ENCODE measurements at places on chromosomes 7 and 10.

DNA sequence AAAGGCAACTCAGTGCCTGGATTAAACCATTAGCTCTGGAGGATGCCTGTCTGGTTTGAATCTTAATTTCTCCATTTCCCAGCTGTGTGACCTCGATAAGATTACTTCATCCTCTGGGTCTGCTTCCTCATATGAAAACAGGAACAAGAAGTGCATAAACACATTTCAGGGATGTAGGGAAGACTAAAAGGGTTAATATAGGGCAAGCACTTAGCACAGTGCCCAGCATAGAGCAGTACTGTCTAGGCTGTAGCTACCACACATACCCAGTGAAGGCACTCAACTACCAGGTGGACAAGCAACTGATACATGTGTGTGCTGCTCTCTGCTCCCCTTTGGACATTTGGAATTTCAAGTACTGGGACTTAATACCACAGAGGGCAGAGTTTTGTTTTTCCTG lies 85.4 kb downstream of the KCNMA1 start:
- no peak for DNase-seq

DNA sequence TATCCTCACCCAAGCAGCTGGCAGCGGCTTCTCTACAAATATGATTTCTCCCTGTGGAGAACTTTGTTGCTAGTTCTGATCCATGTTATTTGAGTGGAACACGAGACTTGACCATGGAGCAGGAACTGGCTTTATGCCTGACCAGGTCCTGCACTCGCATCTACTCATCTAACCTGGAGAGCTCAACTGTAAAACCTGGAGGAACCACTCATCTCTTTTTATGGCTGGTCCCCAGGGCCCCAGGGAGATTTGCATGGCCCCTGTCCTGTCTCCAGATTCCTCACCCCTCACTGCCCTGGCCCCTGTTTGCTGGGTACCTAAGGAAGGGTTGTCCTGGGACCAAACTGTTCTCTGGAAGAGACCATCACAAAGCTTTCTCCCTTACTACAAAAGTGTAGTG lies 16.0 kb downstream of the TCAF1 start:
- no peak for DNase-seq

- DNase-seq = no peak
Measured at GRCh38 chr7:128755819-128756476, 16.8 kb downstream of the CALU start.

- DNase-seq = no peak
Measured at GRCh38 chr7:4690953-4691856, 9.1 kb downstream of the FOXK1 start.

- no peak for DNase-seq
Measured at GRCh38 chr10:22491931-22492615, 146.8 kb downstream of the SPAG6 start.

DNA sequence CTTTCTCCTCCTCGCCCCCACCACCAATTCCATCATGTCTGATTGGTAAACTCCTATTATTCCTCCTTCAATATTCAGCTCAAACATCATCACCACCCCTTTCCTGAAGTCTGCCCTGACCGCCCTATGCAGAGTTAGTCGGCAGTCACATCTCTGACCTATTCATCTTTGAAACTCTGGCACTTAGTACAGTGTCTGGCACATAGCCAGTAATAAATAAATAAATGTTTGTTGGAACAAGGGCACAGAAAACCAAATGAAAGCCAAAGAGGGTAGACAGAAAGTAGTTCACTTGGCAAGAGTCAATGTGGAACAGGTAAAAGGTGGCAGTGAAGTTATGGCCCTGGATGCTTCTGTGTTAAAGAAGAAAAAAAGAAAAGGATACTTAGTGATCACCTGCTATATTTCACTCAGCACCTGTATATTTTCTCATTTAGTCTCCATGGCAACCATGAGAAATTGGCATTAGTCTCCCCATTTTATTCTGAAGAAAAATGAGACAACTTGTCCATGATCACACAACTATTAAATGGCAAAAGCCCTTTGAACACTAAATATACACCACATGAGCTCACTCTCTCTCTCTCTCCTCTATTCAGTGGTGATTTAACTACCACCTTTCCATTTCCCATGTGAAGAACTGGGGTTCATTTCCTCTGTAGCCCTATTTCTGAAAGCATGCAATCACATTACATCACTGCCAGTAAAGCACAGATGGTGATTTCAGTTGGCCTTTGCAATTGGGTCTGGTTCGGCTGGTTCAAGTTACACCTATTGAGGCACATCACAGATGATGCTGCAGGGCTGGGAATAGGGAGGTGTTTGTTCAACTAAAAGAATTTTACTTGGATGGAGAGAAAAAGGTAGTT lies 25.3 kb downstream of the CHCHD3 start:
- DNase-seq = no peak

- no peak for DNase-seq
Measured at GRCh38 chr10:77507291-77507880, 130.2 kb downstream of the KCNMA1 start.

GRCh38 chr7:35248576-35249536 lies 5.0 kb downstream of the TBX20 start:
- DNase-seq = no peak

GRCh38 chr10:71688256-71688655 lies 31.3 kb downstream of the C10orf105 start:
- DNase-seq = no peak

- DNase-seq = no peak
Measured at GRCh38 chr7:135088566-135088965, 59.3 kb upstream of the TMEM140 start.

DNA sequence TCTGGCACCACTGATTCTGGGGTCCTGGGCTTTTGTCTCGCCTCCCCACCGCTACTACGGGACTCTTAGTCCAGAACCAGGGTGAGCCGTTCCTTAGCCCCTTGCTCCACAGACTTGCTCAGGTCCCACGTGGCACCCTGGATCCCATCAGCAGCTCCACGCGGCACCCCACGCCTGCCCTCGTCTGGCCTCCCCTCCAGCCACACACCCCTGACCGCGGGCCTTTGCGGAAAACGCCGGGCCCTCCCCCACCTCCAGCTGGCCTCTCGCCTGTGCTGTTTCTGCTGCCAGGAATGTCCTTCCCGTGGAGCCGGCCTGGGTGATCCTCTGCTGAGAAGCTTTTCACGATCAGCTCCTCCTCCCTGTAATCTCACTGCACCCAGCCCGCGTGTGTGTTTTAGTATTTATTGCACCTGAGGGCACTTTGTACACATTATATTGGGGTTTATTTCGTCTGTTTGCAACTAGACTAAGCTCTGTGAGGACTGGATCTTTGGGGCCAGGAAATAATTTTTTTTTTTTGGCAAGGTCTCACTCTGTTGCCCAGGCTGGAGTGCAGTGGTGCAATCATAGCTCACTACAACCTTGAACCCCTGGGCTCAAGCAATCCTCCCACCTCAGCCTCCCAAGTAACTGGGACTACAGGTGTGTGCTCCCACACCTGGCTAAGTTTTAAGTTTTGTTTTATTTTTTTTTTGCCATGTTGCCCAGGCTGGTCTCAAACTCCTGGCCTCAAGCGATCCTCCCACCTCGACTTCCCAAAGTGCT lies 10.5 kb upstream of the TTYH3 start:
- DNase-seq = no peak

DNA sequence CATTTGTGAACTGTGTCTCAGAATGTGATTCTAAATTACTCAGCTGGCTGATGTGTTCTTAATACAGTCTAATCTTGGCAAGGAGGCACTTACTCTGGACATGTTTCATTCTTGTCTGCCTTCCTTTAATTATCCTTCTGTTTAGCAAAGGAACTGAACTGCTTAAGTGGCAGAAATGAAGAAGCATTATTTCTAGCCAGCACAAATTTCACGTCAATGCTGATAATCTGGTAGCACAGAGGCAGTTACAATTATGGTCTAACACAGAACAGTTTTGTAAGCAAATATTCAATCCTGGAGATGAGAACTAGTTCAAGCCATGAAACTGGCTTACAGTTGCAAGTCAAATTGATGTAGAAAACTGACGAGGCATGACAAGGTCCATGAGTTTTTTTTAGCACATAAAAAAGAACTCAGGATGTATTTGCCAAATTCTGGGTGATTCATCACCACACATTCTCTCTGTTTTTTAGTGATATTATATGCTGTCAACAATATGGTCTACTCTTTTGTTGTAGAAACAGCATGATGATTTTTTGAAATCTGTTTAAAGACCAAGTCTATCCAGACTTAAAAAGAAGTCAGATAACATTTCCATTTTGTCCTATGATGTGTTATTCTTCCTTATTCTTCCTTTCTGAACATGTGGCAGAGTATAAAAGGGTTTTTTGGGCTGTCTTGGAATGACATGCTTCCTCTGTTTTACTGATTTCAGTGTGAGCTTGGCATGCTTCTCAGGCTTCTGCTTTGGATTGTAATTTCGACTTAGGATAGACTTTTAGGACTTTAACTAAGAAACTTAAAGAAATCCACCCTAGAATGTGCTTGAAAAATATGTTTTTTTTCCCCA lies 154.8 kb downstream of the DNAJB9 start:
- DNase-seq = no peak

DNA sequence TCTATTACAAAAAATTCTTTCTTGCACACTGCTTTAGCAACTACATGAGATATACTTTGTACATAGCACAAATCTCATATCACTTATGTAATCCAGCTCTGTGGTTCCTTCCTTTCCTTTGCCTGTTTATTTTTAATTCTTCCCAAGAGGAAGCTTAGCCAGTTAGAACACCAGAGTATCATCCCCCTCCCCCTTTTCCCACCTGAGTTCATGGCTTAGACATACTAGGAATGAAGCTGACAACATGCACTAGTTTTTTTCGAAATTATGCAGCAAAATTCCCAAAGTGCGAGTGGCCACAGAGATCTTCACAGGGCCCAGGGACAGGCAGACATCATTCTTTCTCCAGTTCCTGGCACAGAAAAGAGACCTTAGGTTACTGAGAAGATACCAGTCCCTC lies 17.8 kb downstream of the CAV1 start:
- DNase-seq = no peak

DNA sequence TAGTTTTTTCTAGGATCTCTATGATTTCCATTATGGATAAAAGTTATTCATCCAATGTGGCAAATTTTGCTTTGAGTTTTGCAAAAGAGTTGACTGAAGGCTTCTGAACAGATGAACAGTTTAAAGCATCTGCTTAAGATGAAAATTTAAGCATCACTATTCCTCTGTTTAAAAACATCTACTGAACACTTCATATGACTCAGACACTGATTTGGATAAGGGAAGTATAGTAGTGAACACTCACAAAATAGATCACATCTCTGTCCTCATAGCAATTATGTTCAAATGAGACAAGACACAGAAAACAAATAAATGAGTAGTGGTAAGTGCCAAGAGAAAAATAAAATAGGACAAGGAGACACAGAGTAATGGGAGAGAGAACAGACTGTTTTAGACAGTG lies 157.3 kb downstream of the MBL2 start:
- no peak for DNase-seq

- peak; percentile 29 for DNase-seq
Measured at GRCh38 chr10:98041352-98042043, 11.1 kb upstream of the CRTAC1 start.

- DNase-seq = no peak
Measured at GRCh38 chr7:102253973-102254370, 32.7 kb upstream of the SH2B2 start.

GRCh38 chr7:130294314-130294713 lies 1.4 kb downstream of the CPA4 start:
- no peak for DNase-seq

- no peak for DNase-seq
Measured at GRCh38 chr10:31129880-31130405, 98.3 kb upstream of the ZNF438 start.

DNA sequence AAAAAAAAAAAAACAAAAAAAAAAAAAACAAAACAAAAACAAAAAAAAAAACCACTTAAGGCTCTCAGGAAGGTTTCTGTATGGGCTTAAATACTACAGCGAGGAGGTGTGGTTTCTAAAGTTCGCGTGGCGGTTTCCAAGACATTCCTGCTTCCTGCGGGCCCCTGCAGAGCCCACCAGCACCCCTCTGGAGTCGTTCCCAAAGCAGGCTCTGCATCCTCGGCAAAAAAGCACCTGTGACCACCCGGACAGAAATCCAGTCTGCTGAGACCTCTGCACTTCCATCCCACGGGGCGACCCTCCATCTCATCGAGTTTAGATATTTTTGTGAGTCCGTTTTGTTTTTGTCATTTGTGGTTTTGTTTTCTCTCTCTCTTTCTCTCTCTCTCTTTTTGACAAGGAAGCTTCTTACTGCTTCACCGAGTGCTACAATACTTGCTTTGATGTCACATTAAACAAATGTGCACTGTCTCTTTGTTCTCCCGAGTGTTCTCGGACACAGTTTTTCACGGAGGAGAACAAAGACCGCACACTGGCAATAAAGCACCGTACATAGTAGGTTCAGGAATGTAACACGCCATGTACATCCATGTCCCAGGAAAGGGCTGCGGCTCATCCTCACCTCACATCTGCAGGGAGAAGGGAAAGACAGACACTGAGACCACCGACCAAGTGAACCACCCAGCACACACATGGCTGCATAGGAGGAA lies 21.5 kb downstream of the PDGFA start:
- DNase-seq = no peak

DNA sequence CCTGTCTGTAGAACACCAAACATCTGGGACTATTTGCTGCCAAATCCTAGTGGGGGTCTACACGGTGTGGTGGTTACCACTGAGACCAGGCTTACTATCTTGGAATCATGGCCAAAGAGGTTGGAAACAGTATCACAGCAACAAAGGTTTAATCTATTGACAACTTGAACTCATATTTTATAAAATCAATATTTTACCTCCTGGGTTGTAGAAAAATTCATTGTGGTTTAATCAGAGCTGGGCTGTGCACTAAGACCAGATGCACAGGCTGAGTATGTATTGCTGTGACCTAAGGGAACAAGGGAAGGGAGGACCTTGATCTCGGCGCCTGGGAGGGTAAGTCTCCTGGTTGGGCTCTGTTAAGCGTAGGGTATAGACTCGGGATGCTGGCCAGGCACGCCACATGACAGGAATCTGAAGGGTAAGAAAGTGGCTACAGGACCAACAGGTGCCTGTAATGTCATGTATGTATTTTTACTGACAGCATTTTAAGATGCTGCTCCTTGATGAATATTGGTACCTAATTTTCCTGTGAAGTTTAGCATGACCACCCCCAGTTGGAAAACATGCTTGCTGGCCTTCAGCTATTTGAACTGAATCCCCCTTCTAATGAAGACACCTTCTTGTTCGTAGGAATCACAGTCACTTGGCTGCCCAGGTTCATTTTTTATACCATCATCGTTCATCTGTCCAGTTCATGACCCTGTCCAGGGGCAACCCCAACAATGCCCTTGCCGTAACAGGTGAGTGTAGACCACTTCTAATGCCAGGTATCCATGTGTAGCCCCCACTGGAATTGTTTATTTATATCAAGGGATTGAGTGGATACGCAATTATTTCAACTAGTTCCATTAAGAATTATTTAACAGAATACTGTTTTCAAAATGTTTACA lies 79.5 kb downstream of the EZH2 start:
- DNase-seq = no peak

Measured in activated CD4-positive, alpha-beta T cell treated with anti-CD3 and anti-CD28 coated beads for 4 hours (primary cell).